Stimulated activated CD8-positive, alpha-beta memory T cell treated with anti-CD3 and anti-CD28 coated beads, Interleukin-15, amount 100 ng/mL, for 48 hours (primary cell): ENCODE measurements at places on chromosomes 5 and 9.

DNA sequence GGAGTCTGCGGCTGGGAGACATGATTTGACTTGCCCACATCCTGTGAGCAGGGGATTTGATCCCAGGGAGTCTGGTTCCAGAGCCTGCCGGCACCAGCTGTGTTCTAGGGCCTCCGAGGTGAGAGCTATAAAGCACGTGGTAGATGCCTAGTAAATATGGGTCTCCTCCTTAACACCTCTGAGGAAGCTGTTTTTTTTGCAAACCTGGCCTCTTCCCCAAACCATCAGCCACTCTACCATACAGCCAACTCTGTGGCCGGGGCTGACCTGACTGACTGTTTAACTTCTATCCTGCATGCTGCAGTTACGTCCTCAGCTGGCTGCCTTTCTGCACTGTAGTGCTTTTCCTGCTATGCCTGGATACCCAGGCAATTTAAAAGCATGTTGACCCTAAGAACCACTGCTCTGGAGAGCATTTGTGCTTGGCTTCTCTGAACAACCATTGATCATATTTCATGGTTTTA, 220.5 kb downstream of the SLIT3 start:
- DNase-seq = no peak

DNA sequence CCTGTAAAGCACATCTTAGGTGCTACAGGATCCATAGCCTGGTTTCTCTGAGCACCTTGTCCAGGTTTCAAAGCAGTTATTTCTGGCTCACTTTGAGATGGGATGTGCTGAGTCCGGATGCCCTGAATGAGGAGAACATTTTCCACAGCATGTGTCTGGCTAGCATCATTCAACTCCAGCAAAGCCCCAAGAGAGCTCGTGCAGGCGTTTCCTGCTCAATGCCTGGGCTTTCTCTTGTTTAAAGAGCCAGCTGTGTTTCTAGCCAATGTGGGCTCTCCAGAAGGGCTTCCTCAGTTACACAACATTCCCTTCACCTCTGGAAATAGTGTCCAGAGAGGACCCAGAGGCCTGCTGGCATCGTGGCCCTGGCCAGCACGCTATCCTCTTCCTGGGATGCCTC, 411.7 kb downstream of the DMAC1 start:
- DNase-seq = no peak

- no peak for DNase-seq
Measured at GRCh38 chr5:121152411-121152810, 688.3 kb downstream of the PRR16 start.

DNA sequence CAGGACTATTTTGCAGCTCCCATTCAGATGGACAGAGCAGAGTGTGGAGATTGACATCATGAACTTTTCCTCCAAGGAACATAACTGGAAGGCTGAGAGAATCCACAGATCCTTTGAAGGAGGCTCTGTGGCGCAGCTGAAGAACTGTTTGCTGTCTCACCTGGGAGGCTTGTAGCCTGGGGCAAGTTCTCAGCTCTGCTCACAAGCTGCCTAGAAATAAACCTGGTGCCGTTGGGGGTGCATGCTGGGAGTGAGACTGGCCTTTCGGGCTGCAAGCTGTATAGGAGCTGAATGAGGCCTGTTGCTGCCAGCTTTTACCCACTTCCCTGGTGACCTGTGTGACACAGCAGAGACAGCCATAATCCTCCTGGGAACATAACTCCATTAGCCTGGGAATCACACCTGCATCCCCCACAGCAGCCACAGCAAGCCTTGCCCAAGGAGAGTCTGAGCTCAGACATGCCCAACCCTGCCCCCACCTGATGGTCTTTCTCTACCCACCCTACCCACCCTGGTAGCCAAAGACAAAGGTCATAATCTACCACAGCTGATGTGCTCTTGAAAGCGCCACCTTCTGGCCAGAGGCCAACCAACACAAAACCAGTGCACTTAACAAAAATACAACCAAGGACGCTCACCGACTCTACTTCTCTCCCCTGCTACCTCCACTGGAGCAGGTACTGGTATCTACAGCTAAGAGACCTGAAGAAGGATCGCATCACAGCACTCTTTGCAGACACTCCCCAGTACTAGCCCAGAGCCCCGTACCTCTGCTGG, 205.1 kb upstream of the MRPS30 start:
- no peak for DNase-seq

GRCh38 chr9:36039121-36039520, 2.4 kb downstream of the RECK start:
- no peak for DNase-seq

GRCh38 chr9:20358207-20358606, 264.1 kb downstream of the MLLT3 start:
- DNase-seq = no peak

DNA sequence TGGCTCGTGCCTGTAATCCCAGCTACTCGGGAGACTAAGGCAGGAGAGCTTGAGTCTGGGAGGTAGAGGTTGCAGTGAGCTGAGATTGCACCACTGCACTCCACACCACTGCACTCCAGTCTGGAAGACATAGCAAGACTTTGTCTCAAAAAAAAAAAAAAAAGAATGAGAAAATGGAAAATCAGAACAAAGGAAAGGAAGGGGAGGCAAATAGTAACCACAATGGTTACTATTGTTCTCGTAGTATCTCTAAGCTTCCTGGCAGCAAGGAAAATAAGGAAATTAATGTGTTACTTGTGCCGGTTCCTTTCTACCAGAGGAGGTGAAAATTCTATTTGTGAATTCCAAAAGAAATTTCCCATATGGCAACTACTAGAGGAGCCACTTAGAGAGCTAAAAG, 48.5 kb upstream of the BNC2 start:
- no peak for DNase-seq

- no peak for DNase-seq
Measured at GRCh38 chr5:35859101-35859661, 2.5 kb downstream of the IL7R start.

DNA sequence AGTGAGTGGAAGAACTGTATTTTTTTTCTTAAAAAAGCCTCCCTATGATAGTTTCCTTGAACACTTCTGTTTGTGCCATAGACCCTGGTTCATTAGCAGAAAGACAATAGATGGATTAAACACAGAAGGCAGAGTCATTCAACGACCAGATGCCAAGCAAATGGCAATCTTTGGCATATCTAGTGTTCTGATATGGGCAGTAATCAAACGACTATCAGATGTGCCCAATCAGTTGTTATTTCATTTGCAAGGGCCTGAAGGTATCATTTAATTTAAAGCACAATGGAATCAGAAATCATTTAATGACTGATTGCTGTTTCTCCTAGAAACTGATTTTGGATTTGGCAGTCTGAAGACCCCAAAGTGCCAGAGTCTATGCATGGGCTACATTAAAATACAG, 61.3 kb downstream of the SGCD start:
- no peak for DNase-seq

- DNase-seq = no peak
Measured at GRCh38 chr9:119998614-119999013, 581.4 kb downstream of the CDK5RAP2 start.

DNA sequence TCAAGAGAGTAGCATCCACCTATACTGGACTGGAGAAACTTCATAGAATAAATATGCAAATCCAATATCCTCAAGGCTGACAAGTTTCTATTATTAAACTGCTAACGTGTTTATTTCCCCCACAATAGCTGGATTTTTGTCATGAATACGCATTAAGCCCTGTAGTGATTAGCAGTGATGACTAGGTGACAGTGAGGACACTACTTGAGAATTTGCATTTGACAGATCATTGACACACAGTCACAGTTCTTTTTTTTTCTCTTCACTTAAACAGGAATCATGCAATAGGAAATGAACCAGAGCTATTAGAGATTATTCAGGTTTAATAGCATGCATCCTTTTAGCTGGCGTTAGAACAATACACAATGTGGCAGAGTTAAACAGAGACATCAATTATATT, 35.3 kb downstream of the MPDZ start:
- no peak for DNase-seq
